ENCODE measurements at places on chromosomes 3 and 15. TPM values are rescaled to one million over a fixed set of nuclear protein-coding genes. Genes with fewer than 3 reads are reported as not detected.

Gene CCR4
- not detected for polyA plus RNA-seq

- DNase-seq, result peak; percentile 3
- H3K4me3 ChIP-seq, result no peak overlapping the region
- H3K36me3 ChIP-seq, result peaks cover 29% of the 10 kb centered on the region
- no peaks in the 10 kb centered on the region for H3K27me3 ChIP-seq
- no peaks in the 10 kb centered on the region for H3K4me1 ChIP-seq
Observed at GRCh38 chr15:67573194-67573593, 30.7 kb downstream of the MAP2K5 start.

- DNase-seq, result no peak
- peaks cover 15% of the 10 kb centered on the region for H3K4me1 ChIP-seq
- H3K27ac ChIP-seq, result no peak overlapping the region
- peaks cover 16% of the 10 kb centered on the region for H3K27me3 ChIP-seq
Observed at GRCh38 chr3:126979046-126979628, 3.8 kb upstream of the PLXNA1 start.

- no peak for DNase-seq
- H3K4me3 ChIP-seq, result no peak overlapping the region
- H3K4me1 ChIP-seq, result no peaks in the 10 kb centered on the region
- H3K27me3 ChIP-seq, result no peaks in the 10 kb centered on the region
- H3K27ac ChIP-seq, result no peak overlapping the region
Observed at GRCh38 chr3:111769110-111769991, 89.7 kb upstream of the PHLDB2 start.

DNA sequence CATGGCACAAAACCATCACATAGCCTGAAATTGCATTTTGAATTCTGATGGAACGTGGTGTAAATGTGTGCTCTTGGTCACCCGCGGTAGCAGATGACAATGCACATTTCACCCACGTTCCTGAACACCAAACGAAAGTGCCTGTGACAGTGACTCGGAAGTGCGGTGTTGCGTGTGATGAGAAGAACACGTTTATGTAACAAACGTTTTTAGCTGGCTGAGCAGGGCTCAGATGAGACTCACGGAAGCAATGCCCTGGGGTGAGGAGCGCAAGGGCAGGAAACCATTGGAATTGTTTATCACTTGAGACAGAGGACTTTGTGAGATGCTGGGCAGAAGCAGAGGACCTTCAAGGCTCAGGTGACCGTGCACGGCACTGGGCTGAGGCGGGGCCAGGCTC is 449.2 kb upstream of the CFAP20DC start:
- H3K4me1 ChIP-seq, result no peaks in the 10 kb centered on the region
- DNase-seq, result no peak
- no peak overlapping the region for H3K4me3 ChIP-seq

DNA sequence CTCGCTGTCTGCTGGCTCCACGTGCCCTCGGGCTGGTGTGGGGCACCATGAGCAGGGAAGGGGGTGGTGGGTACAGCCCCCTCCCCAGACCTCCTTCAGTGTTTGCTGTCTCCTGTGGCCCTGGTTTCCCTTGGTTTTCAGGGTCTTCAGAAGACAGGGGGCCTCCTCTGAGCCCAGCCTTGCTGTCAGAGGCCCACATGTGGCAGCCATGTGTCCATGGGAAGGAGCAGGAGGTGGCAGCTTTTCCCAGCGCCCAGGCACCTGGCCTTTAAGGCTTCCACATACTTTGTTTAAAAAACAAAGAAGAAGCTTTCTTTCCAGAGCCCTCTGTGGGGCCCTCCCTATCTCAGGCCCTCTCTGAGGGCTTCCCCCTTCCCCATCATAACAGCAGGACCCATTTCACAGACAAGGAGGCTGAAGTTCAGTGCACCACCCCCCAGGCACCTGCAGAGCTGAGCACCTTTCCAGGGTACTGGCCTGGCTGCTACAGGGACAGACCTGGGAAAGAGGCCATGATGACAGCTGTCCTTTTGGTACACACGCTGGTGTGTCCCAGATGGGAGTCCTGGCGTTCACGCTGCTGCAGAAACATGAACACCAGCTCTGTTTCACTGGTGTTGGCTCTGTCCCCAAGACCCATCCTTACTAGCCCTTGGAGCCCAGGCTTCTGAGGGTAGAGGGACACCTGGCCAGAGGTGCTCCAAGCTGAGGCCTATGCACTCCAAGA is 73.7 kb downstream of the DNAJB8 start:
- no peaks in the 10 kb centered on the region for H3K36me3 ChIP-seq
- H3K4me3 ChIP-seq, result no peak overlapping the region
- H3K27ac ChIP-seq, result no peak overlapping the region
- peaks cover 5% of the 10 kb centered on the region for H3K4me1 ChIP-seq

GRCh38 chr3:197730200-197730599 is 6.5 kb downstream of the RUBCN start:
- H3K36me3 ChIP-seq, result peaks cover 3% of the 10 kb centered on the region
- peaks cover 27% of the 10 kb centered on the region for H3K4me1 ChIP-seq

DNA sequence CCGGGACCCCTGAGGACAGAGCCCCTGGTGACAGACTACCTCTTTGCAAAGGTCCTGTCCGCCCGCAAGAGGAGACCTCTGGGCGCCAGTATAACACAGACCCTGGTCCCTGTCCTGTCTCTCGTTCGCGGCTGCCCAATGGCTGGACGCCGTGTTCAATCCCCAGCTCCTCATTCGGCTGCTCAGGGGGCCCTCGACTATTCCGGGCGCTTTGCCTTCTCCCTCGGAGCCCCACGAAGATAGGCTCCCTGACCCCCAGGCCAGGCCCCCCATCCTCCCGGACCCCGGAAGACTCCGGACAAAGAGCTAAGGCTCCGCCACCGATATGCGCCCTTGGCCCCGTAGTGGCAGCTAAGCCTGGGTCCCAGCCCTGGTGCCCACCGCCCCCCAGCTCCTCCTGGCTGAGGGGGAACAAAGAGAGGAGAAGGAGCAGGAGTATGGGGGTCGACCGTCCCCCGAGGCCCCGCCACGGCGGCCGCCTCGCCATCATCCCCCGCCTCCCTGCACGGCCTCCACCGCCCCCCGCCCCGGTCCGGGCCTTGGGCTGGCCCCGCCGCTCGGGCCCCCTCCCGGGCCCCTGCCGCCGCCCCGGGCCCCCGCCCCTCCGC is 437 bp downstream of the CELSR3 start:
- peaks cover 50% of the 10 kb centered on the region for H3K27me3 ChIP-seq
- H3K4me1 ChIP-seq, result peaks cover 35% of the 10 kb centered on the region
- no peak overlapping the region for H3K4me3 ChIP-seq
- H3K36me3 ChIP-seq, result no peaks in the 10 kb centered on the region

- peaks cover 40% of the 10 kb centered on the region for H3K4me1 ChIP-seq
- DNase-seq, result no peak
- H3K4me3 ChIP-seq, result no peak overlapping the region
Observed at GRCh38 chr3:4831580-4831950, 147.7 kb upstream of the BHLHE40 start.

GRCh38 chr3:13891017-13891392 is 11.1 kb upstream of the WNT7A start:
- no peak overlapping the region for H3K4me3 ChIP-seq
- peaks cover 9% of the 10 kb centered on the region for H3K4me1 ChIP-seq

GRCh38 chr15:59232476-59232875 is 25.8 kb downstream of the LDHAL6B start:
- H3K4me1 ChIP-seq, result peaks cover 13% of the 10 kb centered on the region
- no peaks in the 10 kb centered on the region for H3K36me3 ChIP-seq
- H3K27ac ChIP-seq, result no peak overlapping the region
- H3K4me3 ChIP-seq, result no peak overlapping the region
- no peak for DNase-seq
- no peaks in the 10 kb centered on the region for H3K27me3 ChIP-seq

- H3K27ac ChIP-seq, result no peak overlapping the region
- H3K4me1 ChIP-seq, result peaks cover 28% of the 10 kb centered on the region
- no peaks in the 10 kb centered on the region for H3K27me3 ChIP-seq
- no peak overlapping the region for H3K4me3 ChIP-seq
- no peaks in the 10 kb centered on the region for H3K36me3 ChIP-seq
Observed at GRCh38 chr15:70512772-70513362, 250.5 kb downstream of the UACA start.

Data from CD14-positive monocyte (primary cell).